ENCODE measurements at places on chromosomes 7 and 10. TPM values are rescaled to one million over a fixed set of nuclear protein-coding genes. Genes with fewer than 3 reads are reported as not detected.
A peak's percentile ranks its signal among the peaks of the same experiment; 100 is the strongest.

DNA sequence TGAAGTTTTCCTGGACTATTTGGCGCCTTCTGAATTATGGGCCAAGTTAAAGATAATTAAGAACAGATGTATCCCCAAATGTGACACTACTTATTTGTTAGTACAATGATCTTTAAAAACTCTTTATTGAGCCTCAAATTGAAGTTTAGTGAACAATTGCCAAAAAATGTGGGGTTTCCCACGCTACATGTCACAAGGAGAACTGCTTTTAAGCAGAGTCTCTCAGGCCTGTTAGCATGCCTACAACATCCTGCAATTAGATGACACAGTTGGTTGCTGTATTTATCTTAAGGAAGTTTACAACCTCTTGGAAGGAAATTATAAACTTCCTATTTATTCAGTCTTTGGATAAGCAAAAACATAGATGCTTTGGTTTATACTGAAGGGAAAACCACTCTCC lies 733.0 kb downstream of the TNS3 start:
- no peak for DNase-seq

DNA sequence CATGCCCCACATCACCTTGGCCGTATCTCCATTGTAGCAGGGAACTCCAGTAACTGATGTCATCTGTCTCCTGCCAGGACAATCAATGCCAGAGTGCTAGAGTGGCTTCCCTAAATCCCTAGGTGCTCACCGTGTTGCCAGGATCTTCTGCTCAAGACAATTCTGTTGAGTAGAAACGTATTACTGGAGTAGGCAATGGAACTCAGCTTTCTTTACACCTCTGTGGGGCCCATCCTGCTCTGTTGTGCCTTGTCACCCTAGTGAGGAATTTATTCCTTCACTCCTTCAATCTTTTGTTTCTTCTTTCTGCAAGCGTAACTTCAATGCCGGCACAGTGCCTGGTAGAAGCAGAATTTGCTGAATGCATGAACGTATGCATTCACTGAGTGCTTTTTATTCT lies 305.5 kb upstream of the ZMIZ1 start:
- peak; percentile 62 for DNase-seq

DNA sequence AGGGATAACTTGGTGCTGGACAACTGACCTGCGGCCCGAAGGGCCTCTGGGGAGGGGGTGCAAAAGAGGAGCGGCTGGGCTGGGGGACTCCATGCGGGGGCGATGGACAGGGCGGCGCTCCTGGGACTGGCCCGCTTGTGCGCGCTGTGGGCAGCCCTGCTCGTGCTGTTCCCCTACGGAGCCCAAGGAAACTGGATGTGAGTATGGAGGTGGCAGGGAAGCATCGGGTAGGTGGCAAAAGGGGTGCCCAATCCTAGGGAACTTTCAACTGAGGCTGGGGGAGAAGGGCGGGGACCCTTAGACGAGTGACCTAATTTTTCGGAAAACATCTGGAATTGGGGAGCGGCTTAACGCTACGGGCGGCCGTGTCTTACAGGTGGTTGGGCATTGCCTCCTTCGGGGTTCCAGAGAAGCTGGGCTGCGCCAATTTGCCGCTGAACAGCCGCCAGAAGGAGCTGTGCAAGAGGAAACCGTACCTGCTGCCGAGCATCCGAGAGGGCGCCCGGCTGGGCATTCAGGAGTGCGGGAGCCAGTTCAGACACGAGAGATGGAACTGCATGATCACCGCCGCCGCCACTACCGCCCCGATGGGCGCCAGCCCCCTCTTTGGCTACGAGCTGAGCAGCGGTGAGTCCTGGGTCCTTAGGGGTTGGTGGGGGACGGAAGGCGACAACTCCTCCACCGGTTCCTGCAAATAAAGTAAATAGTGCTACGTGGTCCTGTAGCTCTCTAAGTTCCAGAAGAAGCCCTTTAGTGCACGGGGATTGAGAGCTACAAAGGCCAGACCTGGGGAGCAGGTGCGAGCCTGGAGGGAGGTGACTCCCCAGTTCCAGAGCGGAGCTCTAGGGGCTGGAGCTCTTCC lies 622 bp downstream of the WNT16 start:
- peak; percentile 76 for DNase-seq

The GFRA1 gene
- total RNA-seq: 76.6 TPM

The GNAT3 gene
- not detected for total RNA-seq

The ADAMTS14 gene
- 2.9 TPM for total RNA-seq

All from osteoblast (primary cell).